Stimulated activated CD4-positive, alpha-beta T cell treated with anti-CD3 and anti-CD28 coated beads, Interleukin-1b, Interleukin-23, amount 100 ng/mL, for 1 hour (primary cell): ENCODE measurements at places on chromosomes 5 and 9.

DNA sequence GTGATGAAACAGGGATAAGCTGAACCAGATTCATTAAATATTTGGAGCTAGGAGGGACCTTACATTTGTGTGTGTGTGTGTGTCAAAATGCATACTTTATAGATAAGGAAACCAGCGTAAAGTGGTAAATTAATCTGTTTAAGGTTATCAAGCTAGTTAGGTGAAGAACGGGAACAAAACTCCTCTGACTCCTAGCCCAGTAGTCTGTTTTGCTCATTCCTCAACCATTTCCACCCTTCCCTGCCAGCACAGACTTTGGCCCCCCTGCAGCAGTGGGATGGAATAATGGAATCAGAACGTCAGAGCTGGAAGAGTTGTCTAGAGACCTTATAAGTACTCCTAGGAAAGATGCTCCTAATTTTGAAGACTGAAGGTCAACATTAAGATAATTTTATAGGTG, 6.5 kb downstream of the AGXT2 start:
- no peak for DNase-seq

- DNase-seq = no peak
Observed at GRCh38 chr9:127116957-127117356, 5.5 kb downstream of the ANGPTL2 start.

DNA sequence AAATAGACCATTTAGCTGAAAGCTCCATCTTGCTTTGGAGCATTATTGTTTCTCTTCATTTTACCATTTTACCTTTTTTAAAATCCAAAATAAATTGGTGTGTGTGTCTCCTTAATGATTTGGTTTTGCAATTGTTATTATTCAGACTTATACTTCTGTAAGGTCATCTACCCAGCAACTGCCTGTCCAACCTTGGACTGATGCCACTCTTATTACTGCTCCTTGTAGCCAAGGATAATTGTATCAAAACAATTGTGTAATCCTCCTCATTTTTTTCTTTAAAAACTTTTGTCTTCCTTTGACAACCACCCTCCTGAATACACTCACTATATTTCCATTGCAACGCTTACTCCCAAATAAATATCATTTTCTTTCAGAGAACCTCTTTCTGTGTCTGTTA, 30.3 kb upstream of the HMGCR start:
- no peak for DNase-seq

DNA sequence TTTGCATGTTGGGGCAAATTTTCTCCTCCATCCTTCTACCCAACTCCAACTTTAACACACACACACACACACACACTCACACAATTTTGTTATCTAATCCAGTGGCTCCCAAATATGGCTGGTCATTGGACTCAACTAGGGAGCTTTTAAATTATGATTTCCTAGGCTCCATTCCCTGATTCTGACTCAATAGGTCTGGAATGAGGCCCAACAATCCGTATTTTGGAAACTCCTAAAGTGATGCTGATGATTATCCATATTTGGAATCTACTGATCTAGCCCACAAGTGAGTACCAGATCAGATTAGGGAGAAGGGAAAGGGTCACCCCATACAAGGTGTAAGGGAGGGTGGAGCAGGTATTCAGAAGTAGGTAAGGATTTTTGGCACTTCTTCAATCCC, 309.7 kb downstream of the TLE1 start:
- DNase-seq = no peak

- DNase-seq = no peak
Observed at GRCh38 chr9:95999390-95999789, 123.9 kb downstream of the ERCC6L2 start.

- no peak for DNase-seq
Observed at GRCh38 chr5:90015584-90016018, 394.0 kb downstream of the CETN3 start.

GRCh38 chr5:132828846-132829494, 1.5 kb downstream of the SHROOM1 start:
- no peak for DNase-seq

DNA sequence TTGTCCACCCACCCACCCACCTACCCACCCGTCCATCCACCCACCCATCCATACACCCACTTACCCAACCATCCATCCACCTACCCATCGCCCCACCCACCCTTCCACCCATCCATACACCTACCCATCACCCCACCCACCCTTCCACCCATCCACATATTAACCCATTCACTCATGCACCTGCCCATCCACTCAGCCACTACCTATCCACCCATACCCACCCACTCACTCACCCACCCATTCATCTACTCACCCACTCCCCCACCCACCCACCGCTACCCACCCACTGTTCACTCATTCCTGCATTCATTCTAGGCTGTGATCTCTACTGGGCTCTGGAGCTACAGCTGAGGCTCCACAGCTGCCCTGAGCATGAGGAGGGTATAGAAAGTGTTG, 117.5 kb upstream of the LMX1B start:
- no peak for DNase-seq

DNA sequence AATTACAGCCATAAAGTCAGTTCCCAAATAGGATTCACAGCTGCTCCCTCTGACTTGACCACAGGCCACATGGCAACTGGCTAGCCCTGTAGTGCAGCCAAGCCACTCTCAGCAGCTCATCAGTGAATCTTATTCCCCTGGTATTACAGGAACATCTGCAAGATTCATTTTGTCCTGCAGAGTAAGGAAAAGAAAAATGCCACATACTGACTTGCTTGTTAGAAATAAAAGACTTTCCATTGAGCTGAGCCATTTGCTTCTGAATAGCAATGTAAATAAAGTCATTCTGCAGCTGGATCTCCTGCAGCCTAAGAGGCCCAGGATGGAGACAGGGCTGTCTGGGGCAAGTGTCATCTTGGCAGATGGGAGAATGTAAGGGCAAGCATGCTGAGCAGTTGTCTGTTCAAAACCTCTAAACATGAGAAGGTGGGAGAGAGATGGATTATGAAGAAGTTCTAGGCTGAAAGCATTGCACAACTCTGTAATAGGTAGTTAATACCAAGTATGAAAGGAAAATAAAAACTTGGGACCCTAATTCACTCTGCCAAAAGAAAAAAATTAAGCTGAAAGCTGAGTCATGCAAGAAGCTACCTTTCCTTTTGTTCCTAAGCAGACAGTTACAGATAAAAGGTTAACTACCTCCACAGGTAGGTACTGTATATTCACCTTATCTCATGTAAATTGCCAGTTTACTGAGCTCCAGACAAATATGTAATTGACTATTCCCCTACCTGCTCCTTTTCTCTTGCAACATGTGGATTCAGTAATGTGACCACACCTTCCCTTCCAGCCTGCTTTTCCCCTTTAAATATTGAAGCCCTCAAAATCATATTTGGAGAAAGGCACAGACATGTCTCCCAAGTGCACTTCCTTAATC, 244.4 kb upstream of the RAI14 start:
- DNase-seq = no peak

DNA sequence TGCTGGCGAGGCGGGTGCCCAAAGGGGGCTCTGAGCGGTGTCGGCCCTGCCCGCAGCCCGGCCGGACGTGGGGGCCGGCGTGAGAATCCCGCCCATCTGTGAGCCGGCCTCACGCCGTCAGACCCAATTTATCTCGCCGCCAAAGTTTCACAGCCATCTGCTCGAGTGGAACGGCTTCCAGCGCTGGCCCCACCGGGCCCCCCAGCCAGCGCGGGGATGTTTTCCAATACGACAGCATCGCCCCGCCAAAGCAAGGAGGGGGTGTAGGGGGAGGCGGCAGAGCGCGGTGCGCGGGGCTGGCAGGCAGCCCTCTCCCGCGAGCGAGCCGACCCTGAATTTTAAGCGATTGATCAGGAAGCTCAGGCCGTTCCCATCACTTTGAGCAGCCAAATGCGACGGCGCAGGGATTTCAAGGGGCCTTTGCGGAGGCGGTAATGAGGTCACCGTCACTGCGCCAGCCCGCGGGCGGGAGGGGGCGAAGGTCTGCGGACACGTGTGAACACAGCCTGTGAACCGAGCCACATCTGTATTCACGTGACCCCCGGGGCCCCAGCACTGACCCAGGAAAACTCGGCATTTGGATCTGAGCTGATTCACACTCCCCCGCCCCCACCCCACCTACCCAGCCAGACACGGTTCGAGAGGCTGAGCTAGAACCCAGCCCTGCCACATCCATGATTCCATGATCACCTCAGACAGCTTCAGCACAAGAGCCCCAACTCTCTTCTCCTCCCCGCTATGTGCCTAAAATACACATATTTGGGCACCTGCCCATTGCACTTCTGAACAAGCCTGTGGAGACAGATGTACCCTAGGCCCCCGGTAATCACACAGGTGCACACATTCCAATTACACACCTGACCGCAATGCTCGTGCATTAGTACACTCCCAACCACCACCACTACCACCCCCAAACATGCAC, 47.8 kb upstream of the PSD2 start:
- no peak for DNase-seq

DNA sequence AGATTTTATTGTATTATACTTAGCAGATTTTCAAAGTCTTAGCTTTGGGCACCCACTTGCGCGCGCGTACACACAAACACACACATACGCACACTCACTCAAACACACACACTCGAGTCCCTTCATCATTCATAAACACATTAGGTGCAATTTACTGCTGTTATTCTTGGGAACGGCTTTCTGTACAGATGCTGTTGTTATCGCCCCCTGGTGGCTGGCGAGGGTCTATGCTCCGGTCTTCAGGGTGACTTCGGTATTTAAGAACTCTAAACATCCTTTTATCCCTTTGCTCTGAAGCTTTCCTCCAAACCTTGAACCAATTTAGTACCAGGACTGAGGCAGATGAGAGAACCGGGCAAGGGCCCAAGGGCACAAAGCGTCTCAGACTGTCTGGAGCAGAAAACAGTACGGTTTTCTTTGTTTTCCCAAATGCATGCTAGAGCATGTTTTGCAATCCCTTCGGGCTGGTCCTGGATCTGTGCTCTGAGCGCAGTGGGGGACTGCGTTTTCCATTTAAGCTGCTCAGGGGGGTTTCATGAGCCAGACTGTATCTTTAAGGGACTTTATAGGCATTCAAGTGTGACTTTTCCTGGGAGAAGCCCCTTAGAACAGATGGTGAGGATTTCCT, 1.7 kb upstream of the SLIT3 start:
- no peak for DNase-seq
